Omental fat pad (tissue), 4 donors: ENCODE measurements at places on chromosomes 13 and 19. TPM values are rescaled to one million over a fixed set of nuclear protein-coding genes. Genes with fewer than 3 reads are reported as not detected.

The FUT1 gene
- total RNA-seq: 4.4 TPM

The CRLF1 gene
- total RNA-seq: 8.9 TPM

The TRIM13 gene
- total RNA-seq: 13.7 TPM

- DNase-seq: no peak
Observed at GRCh38 chr13:38796890-38797289, 110.0 kb downstream of the FREM2 start.

GRCh38 chr13:64767054-64767453, 2463.1 kb downstream of the PCDH9 start:
- no peak for DNase-seq

GRCh38 chr19:42423462-42424344, 3.5 kb downstream of the LIPE start:
- peak; percentile 77 for DNase-seq

- no peak for DNase-seq
Observed at GRCh38 chr19:2213799-2214198, 22.3 kb downstream of the PLEKHJ1 start.

GRCh38 chr13:26680123-26680450, 80.5 kb downstream of the GPR12 start:
- DNase-seq: no peak

GRCh38 chr19:508204-509150, 1.2 kb downstream of the TPGS1 start:
- no peak for DNase-seq

- no peak for DNase-seq
Observed at GRCh38 chr13:107743526-107743925, 471.8 kb downstream of the LIG4 start.

GRCh38 chr13:48720621-48721020, 66.9 kb downstream of the CYSLTR2 start:
- no peak for DNase-seq

DNA sequence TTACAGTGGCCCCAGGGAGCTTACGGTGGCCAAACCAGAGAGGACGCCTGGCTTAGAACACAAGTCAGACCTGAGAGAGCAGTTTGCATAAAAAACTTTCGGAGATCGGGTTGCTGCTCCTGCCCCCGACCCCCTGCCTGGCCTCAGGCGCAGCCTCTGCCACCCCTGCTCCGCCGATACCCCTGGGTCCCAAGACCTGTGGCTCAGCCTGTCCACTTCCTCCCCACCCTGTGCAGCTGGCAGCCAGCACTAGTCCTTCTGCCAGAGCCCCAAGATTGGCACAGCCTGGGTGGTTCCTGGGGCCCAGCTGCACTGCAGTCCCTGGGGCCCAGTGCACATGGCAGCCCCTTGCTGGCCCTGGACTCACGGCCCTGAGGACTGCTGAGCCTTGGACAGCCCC, 56.2 kb upstream of the SOX1 start:
- no peak for DNase-seq

DNA sequence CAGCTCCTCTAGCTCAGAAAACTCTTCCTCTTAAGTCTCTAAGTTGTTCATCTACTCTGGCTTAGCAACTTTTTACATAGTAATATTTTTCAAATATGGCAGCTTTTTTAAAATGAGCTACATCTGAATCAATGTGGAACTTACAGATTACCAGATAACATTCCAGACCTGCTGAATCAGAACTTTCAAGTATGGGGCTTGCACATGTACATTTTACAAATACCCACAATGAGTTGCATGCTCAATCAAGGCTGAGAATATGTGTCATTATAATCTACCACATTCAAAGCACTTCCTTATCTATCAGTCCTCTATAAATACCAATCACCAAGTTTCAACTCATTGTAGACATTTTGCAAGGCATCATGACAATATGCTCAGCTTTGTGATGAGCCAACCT, 383.1 kb downstream of the FGF14 start:
- no peak for DNase-seq

DNA sequence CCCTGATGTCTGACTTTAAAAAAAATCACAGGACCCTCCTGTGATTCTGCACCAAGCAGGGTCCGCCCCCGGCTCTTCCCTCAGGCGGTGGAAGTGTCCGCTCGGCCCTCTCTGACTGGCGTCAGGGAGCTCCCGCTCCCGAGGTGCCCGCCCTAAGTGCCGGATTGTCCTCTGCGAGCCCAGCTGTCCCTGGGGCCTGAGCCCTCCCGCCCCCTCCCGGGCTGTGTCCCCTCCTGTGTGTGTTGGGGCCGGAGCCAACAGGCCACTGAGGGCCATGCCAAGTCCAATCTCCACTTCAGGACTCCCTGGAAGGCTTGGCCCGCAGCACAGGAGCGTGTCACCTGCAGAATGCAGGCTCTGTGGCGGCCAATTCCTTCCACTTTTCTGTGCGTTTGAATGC, 25.4 kb downstream of the MAP2K2 start:
- no peak for DNase-seq
